ENCODE measurements at places on chromosomes 7 and 10. TPM values are rescaled to one million over a fixed set of nuclear protein-coding genes. Genes with fewer than 3 reads are reported as not detected.
A peak's percentile ranks its signal among the peaks of the same experiment; 100 is the strongest.

GRCh38 chr10:9081253-9081652 lies 1026.8 kb downstream of the GATA3 start:
- H3K27me3 ChIP-seq, result peaks cover 2% of the 10 kb centered on the region
- H3K27ac ChIP-seq, result no peak overlapping the region
- DNase-seq, result no peak
- no peaks in the 10 kb centered on the region for H3K4me1 ChIP-seq
- H3K4me3 ChIP-seq, result no peak overlapping the region

GRCh38 chr10:33818343-33818742 lies 483.9 kb upstream of the NRP1 start:
- H3K36me3 ChIP-seq, result no peaks in the 10 kb centered on the region
- H3K4me3 ChIP-seq, result no peak overlapping the region
- H3K27me3 ChIP-seq, result no peaks in the 10 kb centered on the region

The SEMA3E gene
- 0.46 TPM for total RNA-seq

- H3K36me3 ChIP-seq, result no peaks in the 10 kb centered on the region
- no peaks in the 10 kb centered on the region for H3K27me3 ChIP-seq
- H3K27ac ChIP-seq, result no peak overlapping the region
- DNase-seq, result no peak
These were observed 161.2 kb downstream of the PCLO start for GRCh38 chr7:83001362-83002040.

GRCh38 chr10:84123362-84123761 lies 15.9 kb upstream of the GHITM start:
- H3K4me1 ChIP-seq, result no peaks in the 10 kb centered on the region
- H3K27ac ChIP-seq, result no peak overlapping the region
- no peak overlapping the region for H3K4me3 ChIP-seq
- no peaks in the 10 kb centered on the region for H3K36me3 ChIP-seq

DNA sequence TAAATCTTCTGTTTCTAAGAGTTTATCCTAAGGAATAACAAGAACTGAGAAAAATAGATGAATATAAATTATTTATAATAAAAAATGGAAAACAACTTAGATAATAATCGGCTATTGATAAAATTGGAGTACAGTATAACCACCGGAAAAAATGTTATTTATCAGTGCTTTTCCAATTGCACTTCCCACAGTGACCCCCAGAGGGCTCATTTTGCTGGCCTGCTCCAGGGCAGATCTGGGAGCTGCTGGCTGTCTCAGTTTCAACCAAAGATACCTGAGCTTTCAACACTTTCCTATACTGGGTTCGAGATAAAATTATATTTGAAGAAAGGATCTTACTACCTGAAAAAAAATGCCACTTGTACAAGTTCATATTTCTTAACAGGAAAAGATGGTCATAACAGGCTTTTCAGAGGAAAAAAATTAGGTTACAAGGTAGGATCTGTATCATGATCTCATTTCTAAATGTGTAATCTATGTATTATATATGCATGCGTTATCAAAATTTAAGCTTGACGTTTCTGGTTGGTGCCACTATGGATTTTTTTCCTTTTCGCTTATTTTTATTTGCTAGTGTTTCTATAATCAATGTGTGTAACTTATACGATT lies 165.7 kb downstream of the NPSR1 start:
- peaks cover 4% of the 10 kb centered on the region for H3K27me3 ChIP-seq
- no peak overlapping the region for H3K4me3 ChIP-seq
- H3K4me1 ChIP-seq, result no peaks in the 10 kb centered on the region
- no peak overlapping the region for H3K27ac ChIP-seq
- no peaks in the 10 kb centered on the region for H3K36me3 ChIP-seq

The STAM gene
- total RNA-seq, result 23.3 TPM

- no peaks in the 10 kb centered on the region for H3K36me3 ChIP-seq
- no peak overlapping the region for H3K4me3 ChIP-seq
- H3K4me1 ChIP-seq, result peaks cover 13% of the 10 kb centered on the region
- peaks cover 100% of the 10 kb centered on the region for H3K27me3 ChIP-seq
- no peak overlapping the region for H3K27ac ChIP-seq
These were observed 14.7 kb downstream of the CNPY1 start for GRCh38 chr7:155531681-155532080.

The PTF1A gene
- total RNA-seq, result not detected

The PPP1R9A gene
- 41.4 TPM for total RNA-seq

DNA sequence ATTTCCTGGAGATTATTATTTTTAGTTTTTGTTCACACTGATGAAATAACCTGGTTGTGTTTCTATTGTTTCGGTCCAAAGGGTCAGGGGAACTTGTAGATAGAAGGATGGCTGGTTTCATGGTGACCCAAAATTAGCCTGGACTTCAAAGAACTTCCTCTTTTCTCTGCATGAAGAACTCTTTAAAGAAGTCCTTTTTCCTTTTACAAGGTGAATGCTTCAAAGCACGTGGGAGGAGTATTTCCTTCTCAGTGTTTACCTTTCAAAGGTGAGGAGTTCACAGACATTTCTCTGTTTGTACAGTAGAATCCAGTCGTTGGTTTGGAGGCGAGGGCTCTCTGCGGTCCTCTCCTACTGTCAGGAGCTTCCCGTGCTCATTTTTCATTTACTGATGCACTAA lies 561.7 kb downstream of the GATA3 start:
- no peaks in the 10 kb centered on the region for H3K36me3 ChIP-seq
- no peak overlapping the region for H3K27ac ChIP-seq
- no peak for DNase-seq
- H3K4me1 ChIP-seq, result no peaks in the 10 kb centered on the region

DNA sequence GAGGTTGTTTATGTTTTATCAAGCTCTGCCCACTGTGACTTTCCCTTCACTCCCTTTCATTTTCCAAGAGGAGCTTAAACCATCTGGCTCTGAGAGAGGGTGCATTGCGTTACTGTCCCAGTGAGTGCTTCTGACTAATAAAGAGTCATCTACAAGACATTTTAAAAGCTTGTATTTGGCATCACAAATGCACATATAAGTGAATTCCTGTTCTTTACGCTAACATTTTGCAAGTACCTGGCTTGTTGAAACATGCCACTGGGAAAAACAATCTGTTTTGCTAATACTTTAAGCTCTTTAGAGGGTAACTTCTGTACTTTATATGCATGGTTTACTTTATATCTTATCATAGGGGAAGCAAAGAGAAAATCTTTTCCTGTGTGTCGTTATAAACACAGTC lies 534.6 kb upstream of the POM121L12 start:
- H3K27me3 ChIP-seq, result no peaks in the 10 kb centered on the region
- no peak overlapping the region for H3K4me3 ChIP-seq
- H3K4me1 ChIP-seq, result no peaks in the 10 kb centered on the region

The SLC13A4 gene
- total RNA-seq, result 0.08 TPM

DNA sequence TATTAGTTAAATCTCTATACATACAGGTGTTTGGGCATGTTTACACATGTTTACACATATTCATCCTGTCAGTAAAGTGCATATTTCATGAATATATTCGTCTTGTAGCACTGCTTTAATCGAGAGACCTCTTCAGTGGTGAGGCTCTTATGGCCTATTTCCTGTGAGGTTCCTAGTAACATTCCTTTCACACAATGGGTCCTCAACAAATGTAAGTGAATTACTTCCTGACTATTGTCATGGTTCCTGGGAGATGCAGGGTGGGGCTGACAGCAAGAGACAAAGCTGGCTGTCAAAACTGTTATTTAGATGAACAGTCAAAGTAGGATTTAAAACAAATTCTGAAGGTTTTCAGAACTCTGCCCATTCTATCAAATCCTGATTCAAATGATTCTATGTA lies 12.4 kb upstream of the SEMA3A start:
- no peak overlapping the region for H3K4me3 ChIP-seq
- no peak overlapping the region for H3K27ac ChIP-seq
- H3K36me3 ChIP-seq, result no peaks in the 10 kb centered on the region
- H3K27me3 ChIP-seq, result no peaks in the 10 kb centered on the region
- DNase-seq, result no peak
- H3K4me1 ChIP-seq, result no peaks in the 10 kb centered on the region

DNA sequence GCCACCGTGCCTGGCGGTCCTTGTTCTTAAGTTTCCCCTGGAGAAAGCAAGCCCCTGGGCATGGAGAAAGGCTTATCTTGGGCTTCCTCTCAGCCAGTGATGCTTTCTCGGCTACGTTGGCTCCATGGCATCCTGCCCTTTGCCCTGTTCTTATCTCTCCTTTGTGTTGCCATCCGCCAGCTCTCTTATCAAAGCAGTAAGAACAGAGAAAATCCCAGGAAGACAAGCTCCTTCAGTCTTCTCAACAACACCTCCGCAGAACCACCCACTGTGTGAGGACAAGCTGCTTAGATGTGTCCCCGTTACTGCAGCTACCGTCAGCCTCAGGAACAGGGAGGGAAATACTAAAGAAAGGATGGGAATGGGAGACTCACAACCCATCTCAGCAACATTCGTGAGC lies 3.3 kb downstream of the PLEKHS1 start:
- no peak for DNase-seq
- H3K4me3 ChIP-seq, result no peak overlapping the region
- H3K4me1 ChIP-seq, result no peaks in the 10 kb centered on the region
- H3K27ac ChIP-seq, result no peak overlapping the region
- no peaks in the 10 kb centered on the region for H3K27me3 ChIP-seq

DNA sequence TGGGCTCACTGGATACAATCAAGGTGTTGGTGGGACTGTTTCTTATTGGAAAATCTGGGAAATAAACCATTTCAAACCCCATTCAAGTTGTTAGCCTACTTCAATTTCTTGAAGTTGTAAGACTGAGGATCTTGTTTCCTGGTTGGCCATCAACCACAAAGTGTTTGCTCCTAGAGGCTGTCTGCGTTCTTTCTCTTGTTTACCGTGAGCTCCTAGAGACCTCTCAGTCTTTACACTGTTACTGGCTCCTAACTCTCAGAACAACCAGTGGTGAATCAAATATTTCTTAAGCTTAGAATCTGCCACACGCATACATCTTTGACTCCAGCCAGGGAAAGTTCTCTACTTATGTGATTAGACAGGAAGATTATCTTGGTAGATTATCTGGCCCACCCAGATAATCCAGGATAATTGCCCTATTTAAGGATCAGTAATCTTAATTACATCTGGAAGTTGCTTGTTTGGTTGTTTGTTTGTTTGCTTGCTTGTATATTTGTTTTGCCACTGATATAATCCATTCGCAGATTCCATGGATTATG lies 798.7 kb downstream of the IPMK start:
- H3K27me3 ChIP-seq, result no peaks in the 10 kb centered on the region
- H3K4me1 ChIP-seq, result no peaks in the 10 kb centered on the region
- no peak overlapping the region for H3K4me3 ChIP-seq

- no peak overlapping the region for H3K27ac ChIP-seq
- H3K4me1 ChIP-seq, result no peaks in the 10 kb centered on the region
- H3K4me3 ChIP-seq, result no peak overlapping the region
- peaks cover 7% of the 10 kb centered on the region for H3K27me3 ChIP-seq
- no peak for DNase-seq
These were observed 253.6 kb downstream of the GRID1 start for GRCh38 chr10:86113044-86113443.

GRCh38 chr7:91759205-91759863 lies 121.2 kb downstream of the MTERF1 start:
- no peaks in the 10 kb centered on the region for H3K36me3 ChIP-seq
- DNase-seq, result no peak
- no peaks in the 10 kb centered on the region for H3K4me1 ChIP-seq
- no peak overlapping the region for H3K27ac ChIP-seq
- H3K27me3 ChIP-seq, result no peaks in the 10 kb centered on the region
- no peak overlapping the region for H3K4me3 ChIP-seq

DNA sequence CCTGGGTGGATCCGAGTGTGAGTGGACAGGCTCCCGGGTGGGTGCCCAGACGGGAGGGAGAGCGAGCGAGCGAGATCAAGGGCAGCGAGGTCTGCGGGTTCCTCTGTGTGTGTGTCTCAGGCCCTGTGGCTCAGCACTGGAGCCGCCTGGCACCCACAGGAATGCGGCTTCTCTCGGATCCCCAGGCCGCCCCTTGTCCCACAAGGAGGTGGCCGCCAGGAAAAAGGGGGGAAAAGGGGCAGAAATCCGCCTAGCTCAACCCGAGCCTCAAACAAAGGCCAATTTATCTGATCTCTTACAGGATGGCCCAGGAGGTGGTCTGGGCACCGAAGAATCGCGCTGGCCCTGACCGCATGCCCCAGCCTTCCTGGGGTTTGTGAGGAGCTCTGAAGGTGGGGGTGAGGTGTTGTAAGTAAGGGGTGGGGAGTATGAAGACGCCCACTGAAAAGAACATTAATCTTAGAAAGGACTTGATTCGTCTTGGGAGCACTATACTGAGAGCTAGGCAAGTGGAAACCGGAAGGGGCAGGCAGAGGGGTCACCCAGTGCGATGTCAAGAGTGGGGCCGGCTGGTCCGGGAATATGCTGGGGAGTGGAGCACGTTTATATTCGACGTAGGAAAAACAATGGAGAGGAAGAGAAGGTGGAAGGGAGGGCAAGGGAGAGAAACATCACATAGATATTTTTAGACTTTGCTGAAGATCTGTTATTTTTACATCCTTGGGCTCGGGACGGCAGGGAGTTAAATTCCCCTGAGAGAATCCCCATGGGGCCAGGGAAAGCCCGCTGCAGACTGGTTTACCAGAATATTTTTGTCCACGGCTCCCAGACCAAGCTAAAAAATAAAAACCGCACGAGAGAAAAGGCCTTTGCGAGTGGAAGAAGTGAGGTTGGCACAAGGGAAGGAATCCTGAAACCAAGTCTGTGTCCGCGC lies 7.2 kb downstream of the DLX5 start:
- DNase-seq, result no peak
- peaks cover 99% of the 10 kb centered on the region for H3K27me3 ChIP-seq
- H3K27ac ChIP-seq, result no peak overlapping the region
- peak overlapping the region; percentile 5 for H3K4me3 ChIP-seq
- peaks cover 28% of the 10 kb centered on the region for H3K4me1 ChIP-seq

- no peaks in the 10 kb centered on the region for H3K36me3 ChIP-seq
- no peak overlapping the region for H3K4me3 ChIP-seq
- H3K27ac ChIP-seq, result no peak overlapping the region
- H3K4me1 ChIP-seq, result no peaks in the 10 kb centered on the region
- no peaks in the 10 kb centered on the region for H3K27me3 ChIP-seq
These were observed 52.2 kb downstream of the GPR158 start for GRCh38 chr10:25226775-25227682.

- peaks cover 11% of the 10 kb centered on the region for H3K36me3 ChIP-seq
- H3K4me1 ChIP-seq, result peaks cover 38% of the 10 kb centered on the region
These were observed 158.5 kb upstream of the RHEB start for GRCh38 chr7:151678227-151678604.

The H2BK1 gene
- total RNA-seq, result not detected

DNA sequence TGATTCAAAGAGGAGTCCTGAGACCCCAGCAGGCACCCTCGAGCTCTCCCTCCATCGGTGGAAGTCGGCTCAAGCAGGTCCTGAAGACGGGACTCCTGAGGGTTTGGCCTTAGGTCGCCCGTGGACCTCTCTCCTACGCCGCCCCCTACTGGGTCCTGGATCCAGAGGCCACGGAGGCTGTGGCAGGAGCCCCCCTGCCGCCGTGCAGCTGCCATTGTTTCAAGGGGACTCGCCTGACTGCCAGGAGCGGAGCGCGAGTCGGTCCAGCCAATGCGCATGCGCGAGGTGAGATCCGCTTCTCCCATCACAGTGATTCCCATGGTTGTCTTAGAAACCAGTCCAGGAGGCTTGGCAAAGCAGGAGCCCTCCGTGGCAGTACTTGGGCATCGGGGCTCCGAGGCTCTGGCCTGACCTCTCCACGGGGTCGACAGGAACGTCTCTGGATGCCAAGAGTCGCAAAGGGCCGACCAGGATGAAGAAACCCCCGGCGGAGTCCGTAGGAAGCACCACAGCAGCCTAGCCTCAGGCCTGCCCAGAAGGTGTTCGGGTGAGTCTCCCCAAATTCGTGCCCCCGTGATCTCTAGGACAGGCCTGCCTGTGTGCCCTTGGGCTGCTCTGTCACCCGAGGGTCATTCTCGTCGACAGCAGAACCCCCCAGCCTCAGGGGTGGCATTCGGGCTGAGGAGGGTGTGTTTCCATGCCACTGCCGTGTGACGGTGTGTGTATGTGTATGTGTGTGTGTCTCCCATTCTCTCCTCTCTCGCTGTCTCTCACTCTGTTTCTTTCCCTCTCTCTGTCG lies 322.3 kb downstream of the ZNF716 start:
- H3K4me1 ChIP-seq, result no peaks in the 10 kb centered on the region
- no peaks in the 10 kb centered on the region for H3K36me3 ChIP-seq
- no peak overlapping the region for H3K4me3 ChIP-seq

The NUTM2E gene
- total RNA-seq, result not detected
